ENCODE measurements at places on chromosomes 1 and 21. TPM values are rescaled to one million over a fixed set of nuclear protein-coding genes. Genes with fewer than 3 reads are reported as not detected.

IFI16 gene
- total RNA-seq: 4.1 TPM

TRIM67 gene
- 0.21 TPM for total RNA-seq

CLDN8 gene
- total RNA-seq: not detected

SNX7 gene
- total RNA-seq: 24.5 TPM

PDC gene
- total RNA-seq: not detected

SH2D2A gene
- total RNA-seq: 5.2 TPM

C1orf115 gene
- total RNA-seq: 5.8 TPM

LCE1E gene
- total RNA-seq: not detected

CYP4B1 gene
- not detected for total RNA-seq

UBL4B gene
- total RNA-seq: not detected

S100A9 gene
- 0.65 TPM for total RNA-seq

CCDC17 gene
- total RNA-seq: 0.37 TPM

MTARC1 gene
- 9.5 TPM for total RNA-seq

CFAP45 gene
- 0.51 TPM for total RNA-seq

DMRTA2 gene
- total RNA-seq: 0.13 TPM

VASH2 gene
- total RNA-seq: 3.9 TPM

ADGRL4 gene
- not detected for total RNA-seq

PLPPR5 gene
- not detected for total RNA-seq

ADAM30 gene
- total RNA-seq: not detected

GSTM1 gene
- total RNA-seq: not detected

MAST2 gene
- total RNA-seq: 23.2 TPM

CD1D gene
- total RNA-seq: not detected

USH2A gene
- total RNA-seq: not detected

LCE3D gene
- 0.59 TPM for total RNA-seq

SNIP1 gene
- total RNA-seq: 12.1 TPM
